ENCODE measurements at places on chromosomes 5 and 9. TPM values are rescaled to one million over a fixed set of nuclear protein-coding genes. Genes with fewer than 3 reads are reported as not detected.

The FST gene
- 0.52 TPM for total RNA-seq

GRCh38 chr5:99177796-99178195 is 249.0 kb upstream of the CHD1 start:
- H3K27me3 ChIP-seq, result no peaks in the 10 kb centered on the region
- no peaks in the 10 kb centered on the region for H3K4me1 ChIP-seq
- no peak overlapping the region for H3K27ac ChIP-seq
- H3K4me3 ChIP-seq, result no peak overlapping the region
- no peak for DNase-seq

The C5orf58 gene
- total RNA-seq, result not detected

- H3K27me3 ChIP-seq, result no peaks in the 10 kb centered on the region
- no peaks in the 10 kb centered on the region for H3K4me1 ChIP-seq
- H3K36me3 ChIP-seq, result no peaks in the 10 kb centered on the region
- no peak overlapping the region for H3K4me3 ChIP-seq
These were observed 9.2 kb downstream of the PRR16 start for GRCh38 chr5:120473332-120473731.

- no peak overlapping the region for H3K27ac ChIP-seq
- H3K36me3 ChIP-seq, result no peaks in the 10 kb centered on the region
- peak overlapping the region; percentile 7 for H3K4me3 ChIP-seq
These were observed 2.1 kb downstream of the CA9 start for GRCh38 chr9:35675732-35676392.

DNA sequence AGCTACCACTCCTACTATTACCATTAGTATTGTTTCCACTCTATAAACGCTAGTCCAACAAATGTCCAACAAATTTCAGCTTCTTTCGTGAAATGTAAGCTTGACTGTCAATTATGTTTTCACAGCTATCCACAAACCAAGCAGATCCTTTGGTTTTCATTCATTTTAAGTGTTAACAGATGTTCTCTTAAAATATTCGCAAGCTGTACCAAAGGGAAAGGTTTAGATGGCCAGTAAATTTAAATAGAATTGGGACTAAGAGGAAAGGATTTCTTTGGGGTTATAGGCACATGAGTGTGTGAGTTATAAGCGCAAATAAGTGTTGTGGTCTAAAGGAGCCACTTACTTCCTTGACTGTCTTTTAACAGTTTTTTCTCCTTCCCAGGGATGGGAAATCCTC is 136.8 kb upstream of the ADRA1B start:
- no peaks in the 10 kb centered on the region for H3K27me3 ChIP-seq
- no peak for DNase-seq
- H3K27ac ChIP-seq, result no peak overlapping the region
- H3K4me3 ChIP-seq, result no peak overlapping the region

The PLAA gene
- total RNA-seq, result 11.2 TPM

- no peak overlapping the region for H3K4me3 ChIP-seq
- DNase-seq, result no peak
- H3K27me3 ChIP-seq, result no peaks in the 10 kb centered on the region
- no peaks in the 10 kb centered on the region for H3K36me3 ChIP-seq
These were observed 113.0 kb downstream of the TRIO start for GRCh38 chr5:14256026-14256690.

GRCh38 chr5:62773460-62773859 is 194.8 kb downstream of the LRRC70 start:
- H3K4me3 ChIP-seq, result no peak overlapping the region
- H3K4me1 ChIP-seq, result no peaks in the 10 kb centered on the region
- DNase-seq, result no peak

DNA sequence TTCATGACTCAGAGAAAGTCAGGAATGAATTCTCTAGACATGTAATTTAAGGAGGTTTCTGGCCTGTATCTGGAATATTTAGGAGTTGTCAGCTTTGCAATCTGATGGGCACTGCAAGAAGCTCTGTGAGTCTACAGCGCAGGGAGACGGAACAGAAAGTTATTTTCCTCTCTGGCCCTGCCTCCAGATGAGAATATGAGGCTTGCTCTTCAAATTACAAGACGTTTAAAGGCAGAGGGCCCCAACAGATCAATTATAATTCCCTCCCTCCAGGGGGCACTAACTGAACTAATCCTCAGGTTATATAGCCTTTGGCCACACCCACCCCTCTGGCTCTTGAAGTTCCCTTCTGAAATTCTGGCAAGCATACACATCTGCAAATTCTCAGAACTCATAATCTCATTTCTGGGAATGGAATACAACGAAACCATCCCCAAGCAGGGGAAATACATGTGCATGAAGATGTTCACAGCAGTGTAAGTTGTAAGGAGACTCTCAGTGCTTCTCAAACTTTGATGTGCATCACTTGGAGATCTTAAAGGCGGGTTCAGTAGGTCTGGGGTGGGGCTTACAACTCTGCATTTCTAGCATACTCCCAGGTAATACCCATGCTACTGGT is 307.6 kb downstream of the CWC27 start:
- DNase-seq, result peak; percentile 66
- no peak overlapping the region for H3K4me3 ChIP-seq
- H3K27ac ChIP-seq, result no peak overlapping the region
- no peaks in the 10 kb centered on the region for H3K4me1 ChIP-seq

Data from body of pancreas (tissue), 4 donors.